ENCODE measurements at places on chromosomes 7 and 10. TPM values are rescaled to one million over a fixed set of nuclear protein-coding genes. Genes with fewer than 3 reads are reported as not detected.

LANCL2 gene
- 6.4 TPM for polyA plus RNA-seq

OLAH gene
- not detected for polyA plus RNA-seq

ATOH7 gene
- 0.17 TPM for polyA plus RNA-seq

AMZ1 gene
- polyA plus RNA-seq, result not detected

OGDH gene
- polyA plus RNA-seq, result 176 TPM

CYP51A1 gene
- polyA plus RNA-seq, result 4.4 TPM

CHAT gene
- not detected for polyA plus RNA-seq

ARMC3 gene
- not detected for polyA plus RNA-seq

DNAAF5 gene
- polyA plus RNA-seq, result 9.3 TPM

ACSL5 gene
- 3.4 TPM for polyA plus RNA-seq

CDC14C gene
- not detected for polyA plus RNA-seq

RTKN2 gene
- 0.01 TPM for polyA plus RNA-seq
